ENCODE measurements at places on chromosomes 1 and 21.

GRCh38 chr1:1274299-1274930, 761 bp upstream of the UBE2J2 start:
- DNase-seq, result no peak

GRCh38 chr1:41995441-41996130, 76.9 kb upstream of the HIVEP3 start:
- no peak for DNase-seq

GRCh38 chr1:181191494-181192040, 103.1 kb downstream of the IER5 start:
- no peak for DNase-seq

- DNase-seq, result no peak
These were observed 4.7 kb downstream of the FAM229A start for GRCh38 chr1:32357614-32358013.

DNA sequence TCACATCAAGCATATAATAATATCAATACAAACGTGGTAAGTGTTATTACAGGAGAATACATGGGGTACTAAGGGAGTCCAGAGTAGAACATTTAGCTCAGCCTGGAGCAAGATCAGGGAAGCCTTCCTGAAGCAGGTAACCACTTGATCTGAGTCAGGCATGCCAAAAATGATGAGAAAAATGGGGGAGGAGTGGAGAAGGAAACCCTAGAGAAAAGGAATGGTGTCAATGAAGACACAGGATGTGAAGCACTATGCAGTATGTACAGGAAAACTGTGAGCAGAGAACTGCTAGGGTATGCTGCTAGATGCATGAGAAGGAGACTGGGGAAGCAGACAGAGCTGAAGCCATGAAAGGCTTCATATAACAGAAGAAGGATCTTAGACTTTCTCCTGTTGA, 84.7 kb downstream of the NOTCH2 start:
- DNase-seq, result no peak

DNA sequence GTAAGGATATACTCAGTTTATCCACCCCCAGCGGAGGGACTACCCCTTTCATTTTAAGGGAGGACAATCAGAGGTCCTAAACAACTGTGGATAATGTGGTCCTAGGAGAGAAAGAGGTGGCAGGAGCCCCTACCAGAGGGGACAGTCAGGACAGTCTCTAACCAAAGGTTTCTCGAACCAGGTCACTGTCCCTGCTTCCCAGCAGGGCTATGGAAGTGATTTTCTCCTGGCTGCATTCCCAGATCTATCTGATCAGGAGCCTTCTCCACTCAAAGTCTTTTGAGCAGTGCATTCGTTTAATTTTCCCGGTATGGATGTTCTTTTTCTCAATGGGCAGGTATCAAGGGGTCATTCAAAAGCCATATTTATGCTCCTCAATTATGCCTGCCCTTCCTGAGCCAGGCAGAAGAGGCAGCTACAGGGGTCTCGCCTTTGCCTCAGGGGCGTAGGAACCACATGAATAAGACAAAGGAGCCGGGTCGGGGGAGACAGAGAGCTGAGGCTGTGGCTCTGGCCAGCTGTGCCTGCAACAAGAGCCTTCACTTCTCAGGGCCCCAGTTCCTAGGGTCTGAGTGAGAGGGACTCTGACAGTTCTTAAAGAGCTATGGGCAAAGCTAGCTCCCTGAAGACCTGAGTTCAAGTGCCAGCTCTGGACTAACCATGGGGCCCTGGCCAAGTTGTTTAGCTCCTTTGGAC, 62.5 kb upstream of the DMRTB1 start:
- DNase-seq, result no peak

- no peak for DNase-seq
These were observed 6.6 kb upstream of the SLC35A3 start for GRCh38 chr1:99963041-99963795.

DNA sequence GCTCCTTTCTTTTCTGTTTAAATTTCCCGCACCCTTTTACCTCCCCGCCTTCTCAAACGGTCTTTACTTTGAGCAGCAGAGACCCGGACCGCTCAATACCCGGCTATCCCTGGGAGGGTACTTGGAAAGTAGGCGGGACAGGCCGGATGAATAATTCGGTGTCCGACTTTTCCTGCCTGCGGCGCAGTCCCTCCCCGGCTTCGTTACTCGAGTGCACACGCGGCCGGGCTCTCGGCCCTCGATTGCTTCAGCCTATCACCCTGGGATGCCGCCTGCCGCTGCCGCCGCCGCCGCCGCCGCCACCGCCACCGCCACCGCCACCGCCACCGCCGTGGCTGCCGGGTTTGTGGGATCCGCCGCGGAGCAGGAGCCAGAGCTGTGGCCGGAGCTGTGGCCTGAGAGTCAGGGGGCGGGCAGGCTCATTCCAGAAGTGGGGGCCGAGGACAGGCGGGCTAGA, 382 bp upstream of the RASAL2 start:
- DNase-seq, result peak; percentile 93

DNA sequence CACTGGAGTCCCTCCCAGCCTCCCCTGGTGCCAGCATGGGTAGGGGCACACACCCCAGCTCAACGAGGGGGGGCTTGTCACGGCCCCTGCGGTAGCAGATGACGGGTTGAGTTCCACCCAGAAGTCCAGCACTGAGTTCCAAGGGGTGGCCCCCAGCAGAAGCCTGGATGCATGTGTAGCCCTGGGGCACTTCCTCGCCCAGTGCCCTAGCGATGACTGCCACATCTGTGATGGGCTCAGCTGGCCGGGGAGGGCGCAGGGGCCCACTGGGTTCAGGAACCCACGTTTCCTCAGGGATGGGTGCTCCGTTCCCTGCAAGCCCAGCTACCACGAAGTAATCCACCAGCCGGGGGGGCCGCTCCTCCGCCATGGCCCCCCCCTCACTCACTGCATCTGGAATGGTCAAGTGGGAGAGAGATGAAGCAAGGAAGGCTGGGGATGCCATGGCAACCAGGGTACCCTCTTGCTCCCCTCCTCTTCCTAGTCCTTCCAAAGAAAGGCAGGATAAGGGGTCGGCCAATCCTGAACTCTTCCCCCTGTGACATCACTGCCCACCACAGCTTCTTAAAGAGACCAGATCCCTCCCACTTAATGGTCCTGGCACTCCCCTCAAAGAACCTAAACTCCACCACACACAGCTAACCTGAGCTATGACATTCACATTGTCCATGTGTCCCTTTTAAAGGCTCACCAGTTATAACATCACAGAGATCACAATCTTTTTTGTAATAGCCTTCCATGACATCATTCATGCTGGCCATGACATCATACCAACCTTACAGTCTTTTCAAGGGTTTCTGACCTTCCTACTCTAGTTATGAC, 2.3 kb downstream of the DENND4B start:
- DNase-seq, result no peak

DNA sequence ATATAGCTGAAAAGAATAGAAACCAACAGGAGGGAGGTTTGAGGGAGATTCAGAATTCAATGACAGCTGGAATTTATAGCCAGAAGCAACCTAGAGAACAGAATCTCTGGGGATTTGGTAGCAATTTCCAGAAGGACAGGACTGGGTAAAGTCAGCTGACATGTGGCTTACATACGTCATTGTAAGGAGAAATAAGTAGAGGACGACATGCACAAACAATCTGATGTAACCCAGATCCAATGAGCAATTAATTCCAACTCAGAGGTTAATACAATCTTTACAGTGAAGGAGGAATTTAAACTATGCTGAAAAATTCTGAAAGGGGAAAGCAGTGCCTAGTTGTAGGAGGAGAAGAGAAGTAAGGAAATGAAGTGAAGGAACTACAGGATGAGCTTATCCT, 383.9 kb downstream of the PTBP2 start:
- DNase-seq, result no peak

DNA sequence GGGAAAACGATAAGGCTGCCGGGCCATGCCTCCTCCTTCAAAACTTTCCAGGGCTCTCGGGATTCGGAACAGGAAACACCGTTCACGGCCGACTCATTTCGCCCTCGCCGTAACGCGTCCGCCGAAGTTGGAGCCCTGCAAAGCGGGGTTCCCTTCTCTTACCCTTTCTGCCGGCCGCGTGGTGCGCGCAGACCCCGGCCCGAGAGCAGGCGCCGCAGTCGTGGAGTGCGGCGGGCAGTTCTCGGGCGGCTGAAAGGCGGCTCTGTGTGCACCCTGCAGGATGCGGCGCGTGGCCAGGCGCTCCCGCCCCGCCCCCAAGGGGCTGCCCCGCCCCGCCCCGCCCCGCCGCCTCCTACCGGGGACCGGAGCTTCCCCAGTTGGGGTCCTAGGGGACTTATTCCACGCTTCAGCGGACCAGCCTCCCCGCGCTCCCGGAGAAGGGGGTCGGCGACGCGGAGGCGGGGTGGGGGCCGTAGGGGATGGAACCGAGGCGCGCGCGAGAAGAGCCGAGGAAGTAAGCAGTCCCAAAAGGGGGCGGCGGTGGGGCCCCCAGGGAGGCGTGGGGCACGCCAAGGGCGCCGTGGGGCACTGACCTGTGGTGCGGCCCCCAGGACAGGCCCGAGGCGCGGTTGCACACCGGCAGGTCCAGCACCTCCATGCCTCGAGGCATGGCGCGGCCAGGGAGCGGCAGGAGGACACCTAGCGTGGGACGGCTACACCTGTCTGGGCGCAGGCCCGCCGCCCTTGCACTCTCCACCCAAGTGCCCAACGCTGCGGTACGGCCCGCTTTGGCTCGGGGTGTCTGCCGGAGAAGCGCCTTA, at the start of gene MCOLN2:
TSS of gene MCOLN2 (minus strand) at position 268 of the 821 bp plus-strand sequence. CDS start at position 27, 241 bp downstream.
- peak; percentile 7 for DNase-seq

GRCh38 chr21:36985751-36986594, 19.5 kb upstream of the HLCS start:
- no peak for DNase-seq

GRCh38 chr1:30345491-30346130, 377.8 kb downstream of the MATN1 start:
- DNase-seq, result no peak

- peak; percentile 100 for DNase-seq
These were observed 141.9 kb downstream of the SDCCAG8 start for GRCh38 chr1:243397613-243398321.

- no peak for DNase-seq
These were observed 46.4 kb upstream of the ADGRL4 start for GRCh38 chr1:79052829-79053449.

GRCh38 chr1:15578921-15579682, 5.7 kb downstream of the AGMAT start:
- no peak for DNase-seq

DNA sequence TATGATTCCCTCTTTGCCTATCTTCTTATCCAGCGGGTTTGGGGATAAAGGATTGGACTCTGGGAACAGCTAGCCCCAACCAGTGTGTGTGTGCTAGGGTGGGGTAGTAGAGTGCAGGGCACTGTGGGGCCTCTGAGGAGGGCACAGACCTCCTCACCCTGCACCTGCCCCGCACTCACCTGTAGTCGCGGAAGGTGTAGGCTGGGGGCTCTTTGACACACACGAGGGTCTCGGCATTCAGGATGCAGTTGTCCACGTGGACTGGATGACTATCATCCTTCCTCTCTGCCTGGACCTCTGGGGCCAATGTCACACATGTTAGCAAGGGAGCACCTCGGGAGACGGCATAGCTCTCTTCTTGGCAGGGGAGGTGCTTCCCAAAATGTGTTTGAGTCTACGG, 8.0 kb upstream of the CLDN19 start:
- no peak for DNase-seq

DNA sequence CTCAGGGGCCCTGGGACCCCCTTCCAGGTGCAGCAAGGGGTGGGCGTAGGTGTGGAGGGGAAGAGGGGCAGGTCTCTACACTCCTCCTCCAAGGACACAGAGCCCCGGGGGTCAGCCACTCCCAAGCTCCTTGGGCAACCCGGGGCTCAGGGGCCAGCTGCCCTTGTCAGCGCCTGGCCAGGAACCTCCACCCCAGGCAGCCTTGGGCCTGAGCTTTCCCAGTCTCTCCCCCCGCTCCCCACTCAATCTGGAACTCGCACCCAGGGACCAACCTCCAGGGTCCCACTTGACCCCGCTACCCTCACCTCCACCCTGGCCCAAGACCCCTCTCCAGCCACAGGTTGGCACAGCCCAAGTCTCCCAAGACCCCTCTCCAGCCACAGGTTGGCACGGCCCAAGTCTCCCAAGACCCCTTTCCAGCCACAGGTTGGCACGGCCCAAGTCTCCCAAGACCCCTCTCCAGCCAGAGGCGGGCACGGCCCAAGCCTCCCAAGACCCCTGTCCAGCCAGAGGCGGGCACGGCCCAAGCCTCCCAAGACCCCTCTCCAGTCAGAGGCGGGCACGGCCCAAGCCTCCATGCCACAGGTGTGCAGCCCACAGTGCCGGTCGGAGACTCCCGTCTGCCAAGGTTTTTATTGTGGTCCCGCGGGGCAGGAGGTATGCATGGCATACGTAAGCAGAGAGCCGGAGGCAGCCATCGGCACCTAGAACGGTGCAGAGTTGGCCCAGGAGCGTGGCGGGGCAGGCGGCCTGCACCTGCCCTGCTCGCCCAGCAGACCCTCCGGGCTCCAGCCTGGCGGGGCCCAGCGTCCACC, 3.0 kb downstream of the TNFRSF4 start:
- no peak for DNase-seq

DNA sequence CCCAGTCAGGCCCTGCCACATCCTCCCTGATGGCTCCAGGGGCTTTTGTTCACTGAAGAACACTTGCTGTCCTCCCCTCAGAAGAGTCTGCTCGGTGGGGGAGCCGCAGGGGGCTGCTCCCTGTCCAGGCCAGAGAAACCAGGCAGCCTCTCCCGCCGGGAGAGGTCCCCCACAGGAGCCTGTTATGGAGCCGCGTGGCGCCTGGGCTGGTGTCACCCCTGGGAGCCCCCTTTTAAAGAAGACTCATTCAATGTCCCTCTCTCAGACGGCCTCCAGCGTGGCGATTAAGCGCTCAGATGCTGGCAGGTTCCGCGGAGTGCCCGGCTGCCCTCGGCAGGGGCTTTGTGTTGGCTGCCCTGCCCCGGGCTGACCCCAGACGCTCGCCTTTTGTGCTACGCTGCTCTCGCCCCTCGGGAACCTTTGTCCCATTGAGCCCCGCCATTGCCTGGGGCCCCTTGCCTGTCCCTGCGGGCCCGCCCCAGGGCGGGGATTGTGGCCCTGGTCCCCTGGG, 43.1 kb downstream of the SKI start:
- DNase-seq, result no peak

GRCh38 chr1:73765551-73766233, 432.3 kb downstream of the LRRIQ3 start:
- DNase-seq, result no peak

- peak; percentile 2 for DNase-seq
These were observed 48.5 kb upstream of the SLC25A33 start for GRCh38 chr1:9490605-9491339.

- DNase-seq, result no peak
These were observed 74.5 kb downstream of the ITPKB start for GRCh38 chr1:226664413-226665101.

DNA sequence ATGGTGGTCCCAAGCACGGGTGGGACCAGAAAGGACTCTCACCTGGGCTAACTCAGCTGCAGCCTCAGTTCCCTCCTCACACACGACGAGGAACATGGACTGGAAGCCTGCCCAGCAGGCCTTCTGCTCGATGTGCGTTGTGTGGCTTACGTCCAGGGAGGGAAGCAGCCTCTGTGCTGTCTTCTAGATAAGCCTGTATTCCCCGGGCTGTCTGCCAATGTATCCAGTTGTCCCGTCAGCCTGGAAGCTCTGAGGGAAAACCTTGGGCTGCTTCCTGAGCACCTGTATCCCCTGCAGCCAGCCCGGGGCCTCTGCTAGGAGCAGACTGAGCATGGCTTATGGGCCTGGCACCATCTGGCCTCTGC, 10.5 kb downstream of the PCSK9 start:
- peak; percentile 93 for DNase-seq
